Fibroblast of skin of left biceps (primary cell): ENCODE measurements at places on chromosomes 6 and 20.

DNA sequence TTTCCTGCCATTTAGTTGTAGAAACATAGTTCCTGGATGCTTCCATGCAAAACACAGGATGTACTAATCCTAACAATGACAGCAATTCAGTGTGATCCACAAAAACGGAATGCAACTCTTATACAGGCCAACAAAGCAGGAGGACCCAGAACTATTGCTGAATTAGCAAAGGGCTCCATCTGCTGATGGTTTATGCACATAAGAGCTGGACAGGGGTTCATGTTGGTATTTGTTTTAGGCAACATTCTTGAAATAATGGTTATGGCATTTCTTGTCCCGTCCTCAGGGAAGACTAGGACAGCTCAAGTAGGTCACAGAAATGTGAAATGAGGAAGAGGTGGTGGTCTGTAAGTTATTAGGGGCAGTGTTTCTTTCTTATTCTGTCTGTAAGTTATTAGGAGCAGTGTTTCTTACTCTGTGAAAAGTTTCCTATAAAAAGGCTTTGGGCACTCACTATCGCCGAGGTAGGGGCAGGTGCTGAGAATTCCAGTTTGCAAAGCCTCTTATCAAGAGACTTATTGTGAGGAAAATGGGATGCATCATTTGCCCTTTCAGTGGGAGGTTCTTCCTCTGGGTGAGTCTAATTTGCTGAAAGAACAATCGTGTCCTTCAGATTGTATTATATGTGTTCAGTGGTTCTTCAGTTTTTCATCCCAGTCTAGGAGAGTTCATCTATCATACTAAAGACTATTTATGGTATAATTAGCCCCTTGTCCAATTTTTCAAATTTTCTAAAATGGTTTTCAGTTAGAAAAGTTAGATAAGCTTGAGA, 171.1 kb downstream of the MCHR2 start:
- peak; percentile 8 for DNase-seq

DNA sequence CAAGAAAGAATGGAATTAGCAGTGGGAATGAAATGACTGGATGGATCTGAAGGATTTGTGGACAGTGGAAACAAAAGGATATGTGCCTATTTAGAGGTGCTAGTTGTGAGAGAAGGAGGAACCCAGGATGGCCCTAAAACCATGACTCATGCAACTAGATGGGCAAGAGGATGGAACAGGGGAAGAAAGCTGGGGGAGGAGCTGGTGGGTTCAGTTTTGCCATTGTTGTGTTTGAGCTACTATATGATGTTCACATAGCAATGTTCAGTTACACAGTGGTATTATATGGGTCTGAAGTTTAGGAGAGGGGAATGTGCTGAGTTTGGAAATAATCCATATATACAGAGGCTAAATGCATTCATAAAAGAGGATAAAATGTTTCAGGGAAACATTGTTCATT, 125.7 kb upstream of the SSTR4 start:
- DNase-seq: no peak

- DNase-seq: no peak
Measured at GRCh38 chr6:8513174-8513573, 77.8 kb upstream of the SLC35B3 start.

DNA sequence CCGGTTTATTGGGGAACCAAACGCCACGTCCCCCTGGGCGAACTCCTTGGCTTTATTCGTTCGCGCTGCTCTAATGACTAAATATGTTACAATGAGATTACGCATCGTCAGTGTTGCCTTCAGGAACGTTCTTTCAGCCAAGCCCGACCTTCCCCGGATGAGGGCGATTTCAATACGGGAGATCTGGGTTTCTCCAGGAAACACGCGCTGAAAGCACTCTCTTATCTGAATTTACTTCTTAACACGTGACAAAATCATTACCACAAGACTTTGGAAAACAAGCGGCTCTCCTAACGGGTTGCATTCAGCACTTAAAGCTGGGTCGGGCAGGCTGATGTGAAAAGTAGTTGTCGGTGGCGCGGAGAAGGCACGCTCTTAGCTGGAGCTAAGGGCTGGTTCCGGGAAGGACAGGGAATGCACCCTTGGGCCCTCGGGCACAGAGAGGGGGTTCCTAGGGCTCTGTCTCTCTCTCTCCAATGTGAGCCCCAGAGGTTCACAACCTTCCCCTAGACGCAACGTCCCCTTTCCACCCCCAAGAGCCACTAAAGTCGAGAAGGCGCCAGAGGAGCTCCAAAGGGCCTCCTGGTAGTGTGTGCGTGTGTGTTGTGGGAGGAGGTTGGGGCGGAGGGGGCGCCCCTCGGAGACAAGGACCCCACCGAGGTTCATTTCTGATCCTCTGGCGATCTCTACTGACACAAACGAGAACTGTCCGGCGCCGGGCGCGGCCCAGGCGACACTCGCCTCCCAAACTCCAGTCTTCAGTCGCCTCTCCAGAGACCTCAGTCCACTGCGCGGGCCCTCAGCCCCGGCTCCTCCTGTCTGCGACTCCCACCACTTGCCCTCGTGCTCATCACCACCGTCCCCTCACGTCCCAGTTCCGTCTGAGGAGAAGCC, 7.1 kb upstream of the NKX2-2 start:
- DNase-seq: no peak

DNA sequence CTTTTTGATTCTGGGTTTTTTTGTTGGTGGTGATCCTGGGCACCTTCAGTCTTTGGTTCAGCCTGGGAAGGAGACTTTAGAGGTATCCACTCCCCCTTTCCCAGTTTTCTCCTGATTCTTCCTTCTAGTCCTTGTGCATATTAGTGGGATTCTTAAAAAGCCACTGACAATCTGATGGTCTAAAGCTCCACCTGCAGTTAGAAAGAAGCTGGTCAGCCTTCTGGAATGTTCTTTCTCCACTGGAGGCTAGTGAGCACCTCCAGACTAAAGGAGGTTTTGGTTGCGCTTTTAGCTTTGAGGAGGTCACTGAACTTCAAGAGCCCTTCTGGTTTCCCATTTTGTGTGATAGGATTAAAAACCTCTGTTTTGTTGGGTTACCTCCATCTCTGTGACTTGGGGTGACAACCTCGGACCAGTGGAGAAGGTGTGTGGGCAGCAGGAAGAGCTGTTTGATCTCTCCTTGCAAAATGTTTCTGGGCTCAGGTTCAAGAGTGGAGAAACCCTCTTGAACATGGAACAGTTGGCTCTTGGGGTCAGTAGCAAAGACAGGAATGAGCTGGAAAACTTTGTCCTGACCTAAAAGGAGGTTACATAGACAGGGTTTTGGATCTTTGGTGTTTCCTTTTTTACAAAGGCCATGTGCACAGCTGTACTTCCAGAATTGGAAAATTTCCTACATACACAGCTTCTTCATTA, 29.0 kb downstream of the JARID2 start:
- DNase-seq: no peak

DNA sequence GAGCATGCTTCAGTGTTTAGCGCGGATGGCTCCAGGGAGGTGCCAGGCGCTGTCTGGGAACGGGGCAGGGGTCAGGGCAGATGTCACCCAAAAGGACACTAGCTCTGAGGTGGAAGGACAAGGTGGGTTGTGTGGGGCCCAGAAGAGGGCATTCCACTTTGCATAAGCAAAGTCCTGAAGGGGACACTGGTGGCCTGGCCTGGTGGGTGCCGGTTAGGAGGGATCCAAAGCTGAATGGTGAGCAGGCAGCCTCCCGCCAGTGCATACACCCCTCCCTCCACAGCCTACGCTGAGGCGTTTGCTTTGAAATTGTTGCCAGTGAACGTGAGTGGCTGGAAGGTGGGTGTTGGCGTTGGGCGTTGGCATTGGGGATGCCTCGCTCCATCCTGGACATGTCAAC, 192.1 kb downstream of the BMP7 start:
- no peak for DNase-seq

- no peak for DNase-seq
Measured at GRCh38 chr6:47098570-47098993, 56.5 kb upstream of the ADGRF1 start.

DNA sequence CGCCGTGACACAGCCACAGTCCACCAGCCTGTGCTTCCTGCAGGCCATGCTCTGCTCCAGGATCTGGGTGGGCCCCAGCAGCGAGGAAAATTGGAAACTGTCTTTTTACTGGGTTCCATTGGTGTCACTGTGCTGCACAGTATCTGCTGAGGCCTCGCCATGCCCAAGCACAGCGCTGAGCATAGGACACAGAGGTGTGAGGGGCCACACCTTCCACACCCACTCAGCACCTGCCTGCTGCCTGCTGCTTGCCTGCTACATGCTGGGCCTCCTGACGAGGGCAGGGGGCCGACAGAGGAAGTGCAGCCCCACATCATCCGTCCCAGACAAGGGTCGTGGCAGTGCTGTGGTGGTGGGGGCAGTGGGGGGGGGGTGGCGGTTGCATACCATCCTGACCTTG, 173.0 kb upstream of the THBS2 start:
- no peak for DNase-seq

DNA sequence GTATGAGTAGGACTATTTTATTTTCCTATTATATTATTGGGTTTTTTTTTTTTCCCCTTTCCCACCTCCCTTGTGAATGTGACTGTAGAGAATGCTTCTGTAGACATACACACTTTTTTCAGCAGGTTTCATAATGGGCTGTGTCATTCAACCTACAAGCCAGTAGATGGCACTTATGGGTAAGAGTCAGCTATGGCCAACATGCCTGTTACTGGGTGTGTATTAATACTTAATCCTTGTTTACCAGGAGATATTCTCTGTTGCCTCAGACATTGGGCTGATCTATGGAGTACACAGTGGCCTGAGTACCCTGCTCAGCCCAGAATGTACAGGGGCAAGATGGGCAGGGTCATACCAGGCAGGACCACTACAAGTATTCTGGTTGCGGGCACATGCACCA, 382.5 kb downstream of the EPHA7 start:
- no peak for DNase-seq

- DNase-seq: no peak
Measured at GRCh38 chr6:33967265-33967767, 163.5 kb upstream of the MLN start.

DNA sequence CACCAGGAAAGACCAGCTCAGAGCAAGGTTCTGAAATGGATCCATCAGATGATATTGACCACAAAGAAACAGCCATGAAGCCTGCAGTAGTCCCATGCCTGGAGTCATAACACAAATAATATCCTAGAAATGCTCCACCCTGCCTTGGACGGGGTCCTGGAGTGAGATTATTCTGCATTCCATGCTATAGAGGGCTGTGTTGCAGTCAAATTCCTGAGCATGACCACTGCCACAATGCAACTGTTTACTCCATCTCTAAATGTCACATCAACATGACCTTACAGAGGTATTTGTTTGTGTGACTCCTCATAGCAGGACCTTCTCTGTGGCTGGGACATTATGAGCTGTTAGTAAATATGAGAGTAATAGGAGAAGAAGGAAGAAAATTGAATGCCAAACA, 257.5 kb upstream of the TCF21 start:
- DNase-seq: no peak

- no peak for DNase-seq
Measured at GRCh38 chr20:21767739-21768223, 62.3 kb downstream of the PAX1 start.

DNA sequence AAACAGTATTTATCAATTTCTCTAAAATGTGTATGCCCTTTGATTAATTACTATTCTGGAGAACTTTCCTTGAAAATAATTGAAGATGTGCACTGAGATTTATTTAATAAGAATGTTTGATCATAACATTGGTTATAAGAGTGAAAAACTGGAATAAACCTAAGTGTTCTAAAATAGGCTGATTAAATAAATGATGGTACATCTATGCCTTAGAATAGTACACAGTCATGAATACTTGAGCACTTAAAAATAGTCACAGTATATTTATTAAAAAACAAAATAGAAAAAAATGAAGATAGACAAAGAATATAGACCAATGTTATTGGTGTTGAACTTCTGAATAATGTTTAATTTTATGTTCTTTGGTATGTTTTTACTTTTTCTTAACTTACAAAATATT, 93.0 kb downstream of the ZNF217 start:
- no peak for DNase-seq

DNA sequence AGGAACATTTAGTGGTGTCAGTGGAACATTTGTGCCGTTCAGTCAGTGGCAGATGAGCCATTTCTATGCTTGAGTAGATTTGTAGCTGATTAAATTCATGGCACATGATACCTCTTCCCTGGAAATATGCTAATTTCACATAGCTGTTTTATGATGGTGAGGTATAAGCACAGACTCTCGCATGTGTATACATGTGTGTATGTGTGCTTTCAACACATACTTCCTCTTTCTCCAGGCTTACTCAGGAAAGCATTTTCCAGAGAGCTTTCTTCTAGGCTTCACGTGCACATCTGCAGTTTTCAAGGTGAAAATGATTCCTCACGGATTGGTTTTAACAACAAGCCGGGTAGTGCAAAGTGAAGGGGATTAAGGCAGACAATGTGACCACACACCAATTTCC, 396.5 kb downstream of the HDGFL1 start:
- no peak for DNase-seq

GRCh38 chr6:5403609-5404008, 142.3 kb downstream of the FARS2 start:
- DNase-seq: no peak

DNA sequence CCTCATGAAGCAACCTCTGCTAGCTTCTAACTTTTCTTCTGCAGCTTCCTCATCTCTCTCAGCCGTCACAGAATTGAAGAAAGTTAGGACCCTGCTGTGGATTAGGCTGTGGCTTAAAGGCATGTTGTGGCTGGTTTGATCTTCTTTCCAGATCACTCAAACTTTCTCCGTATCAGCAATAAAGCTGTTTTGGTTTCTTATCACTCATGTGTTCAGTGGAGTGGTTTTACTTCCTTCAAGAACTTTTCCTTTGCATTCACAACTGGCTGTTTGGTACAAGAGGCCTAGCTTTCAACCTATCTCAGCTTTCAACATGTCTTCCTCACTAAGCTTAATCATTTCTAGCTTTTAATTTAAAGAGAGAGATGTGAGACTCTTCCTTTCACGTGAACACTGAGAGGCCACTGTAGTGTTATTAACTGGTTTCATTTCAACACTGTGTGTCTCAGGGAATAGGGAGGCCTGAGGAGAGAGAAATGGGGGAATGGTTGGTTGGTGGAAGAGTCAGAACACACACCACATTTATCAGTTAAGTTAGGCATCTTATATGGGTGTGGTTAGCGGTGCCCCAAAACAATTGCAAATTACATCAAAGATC, 17.2 kb downstream of the ZSCAN23 start:
- no peak for DNase-seq

- DNase-seq: no peak
Measured at GRCh38 chr20:61901392-61902220, 164.1 kb downstream of the TAF4 start.
